NCI-H460 (cell line): ENCODE measurements at places on chromosomes 7 and 10. TPM values are rescaled to one million over a fixed set of nuclear protein-coding genes. Genes with fewer than 3 reads are reported as not detected.

Gene BLNK
- total RNA-seq = not detected in 2 replicates

Gene GRID1
- total RNA-seq = 0.05 and 0.09 TPM in 2 replicates

Gene ELFN1
- total RNA-seq = 1.3 and 1.8 TPM in 2 replicates

Gene GBX1
- total RNA-seq = not detected in 2 replicates

Gene SPDYE16
- total RNA-seq = not detected in 2 replicates

Gene AKR1C3
- total RNA-seq = 818 and 909 TPM in 2 replicates

Gene CPN1
- not detected in 2 replicates for total RNA-seq

- DNase-seq = no peak
Measured at GRCh38 chr7:9961161-9961922, 1012.3 kb upstream of the PHF14 start.

- no peak for DNase-seq
Measured at GRCh38 chr7:142142702-142143101, 31.2 kb downstream of the MGAM2 start.

DNA sequence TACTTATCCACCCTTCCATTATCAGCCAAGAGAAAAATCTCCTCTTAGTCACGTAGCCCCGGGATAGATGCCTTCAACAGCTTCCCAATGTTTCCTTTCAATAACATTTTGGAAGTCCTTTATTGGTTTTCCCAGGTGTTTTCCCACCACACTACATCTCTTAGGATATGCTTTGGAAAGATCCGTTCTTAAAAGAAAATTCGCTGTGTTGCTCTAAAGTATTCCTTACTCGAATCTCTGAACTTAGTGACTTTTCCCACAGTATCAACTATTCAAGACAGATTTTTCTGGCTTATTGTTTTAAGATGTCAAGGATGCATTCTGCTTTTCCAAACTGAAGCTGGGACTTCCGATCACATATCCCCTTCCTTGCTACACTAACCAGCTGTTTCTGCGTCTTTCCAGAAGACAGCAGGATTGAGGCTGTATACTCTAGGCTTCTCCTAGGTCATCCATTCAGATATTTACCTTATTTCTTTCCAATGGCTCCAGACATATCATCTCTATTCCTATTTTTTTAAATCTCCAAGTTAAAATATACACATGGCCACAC, 36.5 kb upstream of the SVIL start:
- DNase-seq = no peak

DNA sequence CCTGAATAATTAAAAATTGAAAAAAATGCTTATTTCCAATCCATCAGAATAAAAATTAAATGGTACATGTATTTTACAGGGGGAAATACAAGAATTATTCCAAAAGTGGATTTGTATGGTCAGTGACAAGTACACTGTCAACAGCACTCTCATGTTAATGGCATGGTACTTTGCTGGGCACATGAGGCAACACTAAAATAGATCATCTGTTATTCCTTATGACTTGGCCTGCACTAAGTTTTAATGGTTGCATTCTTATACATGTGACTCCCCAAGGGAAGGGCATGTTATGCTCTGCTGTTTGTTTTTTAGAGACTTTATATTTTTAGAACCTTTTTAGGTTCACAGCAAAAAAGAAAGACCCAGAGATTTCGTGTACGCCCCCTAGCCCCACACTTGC, 128.3 kb downstream of the CPEB3 start:
- no peak for DNase-seq

- no peak for DNase-seq
Measured at GRCh38 chr10:72022228-72022627, 58.0 kb downstream of the CHST3 start.

GRCh38 chr10:35555962-35556930, 48.9 kb upstream of the GJD4 start:
- no peak for DNase-seq

GRCh38 chr10:20267734-20268133, 451.5 kb downstream of the PLXDC2 start:
- no peak for DNase-seq

- DNase-seq = no peak
Measured at GRCh38 chr10:31906039-31906438, 22.6 kb downstream of the ARHGAP12 start.

- DNase-seq = peak; percentile 11
Measured at GRCh38 chr10:118564652-118565051, 30.8 kb downstream of the PRLHR start.

- DNase-seq = no peak
Measured at GRCh38 chr10:1733720-1734119, 3.6 kb downstream of the ADARB2 start.

GRCh38 chr10:129745186-129745750, 218.8 kb downstream of the EBF3 start:
- no peak for DNase-seq

DNA sequence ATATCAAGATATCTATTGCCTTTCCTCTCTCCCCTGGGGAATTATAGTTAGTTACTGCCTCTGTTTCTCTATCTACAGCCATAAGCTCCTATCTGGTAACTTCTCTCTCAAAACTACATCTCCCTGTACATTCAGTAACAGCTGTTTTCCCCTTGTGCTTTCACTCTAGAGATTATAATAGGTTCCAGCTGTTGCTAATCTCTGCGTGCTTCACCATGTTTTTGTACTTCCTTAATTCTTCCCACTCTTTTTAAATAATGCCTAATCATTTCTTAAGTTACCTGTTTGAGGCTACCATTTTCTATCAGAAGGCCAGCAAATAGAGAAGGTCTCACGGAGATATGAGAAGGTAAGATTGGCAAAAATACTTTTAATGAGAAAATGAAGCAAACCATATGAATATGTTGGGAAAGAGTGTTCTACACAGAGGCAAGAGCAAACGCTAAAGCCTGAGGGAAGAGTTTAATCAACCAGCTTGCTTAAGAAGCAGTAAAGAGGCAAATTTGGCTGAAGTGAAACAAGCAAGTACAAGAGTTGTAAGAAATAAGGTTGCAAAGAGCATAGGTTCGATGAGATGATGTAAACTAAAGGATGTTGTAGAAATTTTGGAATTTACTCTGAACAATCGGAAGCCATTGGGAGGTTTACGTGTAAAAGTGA, 101.9 kb upstream of the HGF start:
- DNase-seq = no peak

GRCh38 chr10:43882711-43883110, 234.0 kb upstream of the ZNF32 start:
- DNase-seq = no peak

DNA sequence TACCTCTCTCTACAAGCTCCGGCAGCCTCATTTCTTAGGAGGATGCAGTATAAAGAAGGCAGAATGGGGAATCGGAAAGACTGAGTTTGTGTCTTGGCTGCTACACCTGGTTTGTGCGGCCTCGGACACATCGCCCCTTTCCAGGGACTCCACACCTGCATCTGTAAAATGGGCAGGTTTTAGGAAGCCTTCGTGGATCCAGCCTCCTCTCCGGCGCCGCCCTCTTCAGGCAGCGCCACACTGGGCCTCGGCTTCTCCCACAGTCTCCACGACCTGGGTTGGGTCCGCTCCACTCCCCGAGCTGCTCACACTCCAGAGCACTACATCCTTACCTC, 341 bp downstream of the GOT1 start:
- DNase-seq = no peak

DNA sequence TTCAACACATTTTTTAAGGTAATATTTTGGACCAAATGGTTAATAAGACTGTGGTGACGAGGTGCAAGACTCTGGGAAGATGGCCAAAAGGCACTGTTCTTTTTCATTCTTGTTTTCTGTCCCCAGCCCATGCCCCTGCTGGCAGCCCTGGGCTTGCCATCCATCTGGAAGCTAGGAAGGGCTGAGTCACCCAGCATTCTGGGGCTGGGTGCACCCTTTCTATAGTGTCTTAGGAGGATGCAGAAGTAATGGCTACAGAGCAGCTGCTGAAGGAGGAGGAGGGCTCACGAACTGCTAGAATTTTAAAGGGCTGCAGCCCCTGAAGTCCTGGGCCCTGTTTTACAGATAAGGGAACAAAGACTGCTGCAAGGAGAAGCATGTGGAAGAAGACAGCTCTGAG, 42.8 kb upstream of the ZNF32 start:
- no peak for DNase-seq

- no peak for DNase-seq
Measured at GRCh38 chr10:3281941-3282673, 109.5 kb upstream of the PITRM1 start.

GRCh38 chr7:91285696-91286355, 21.6 kb downstream of the FZD1 start:
- no peak for DNase-seq

- no peak for DNase-seq
Measured at GRCh38 chr10:123536176-123536845, 129.8 kb upstream of the GPR26 start.
